CD4-positive, alpha-beta T cell treated with Interferon alpha-2 for 1 hour (primary cell): ENCODE measurements at places on chromosomes 7 and 10.

GRCh38 chr7:125032943-125033342 is 103.3 kb upstream of the POT1 start:
- DNase-seq, result no peak

DNA sequence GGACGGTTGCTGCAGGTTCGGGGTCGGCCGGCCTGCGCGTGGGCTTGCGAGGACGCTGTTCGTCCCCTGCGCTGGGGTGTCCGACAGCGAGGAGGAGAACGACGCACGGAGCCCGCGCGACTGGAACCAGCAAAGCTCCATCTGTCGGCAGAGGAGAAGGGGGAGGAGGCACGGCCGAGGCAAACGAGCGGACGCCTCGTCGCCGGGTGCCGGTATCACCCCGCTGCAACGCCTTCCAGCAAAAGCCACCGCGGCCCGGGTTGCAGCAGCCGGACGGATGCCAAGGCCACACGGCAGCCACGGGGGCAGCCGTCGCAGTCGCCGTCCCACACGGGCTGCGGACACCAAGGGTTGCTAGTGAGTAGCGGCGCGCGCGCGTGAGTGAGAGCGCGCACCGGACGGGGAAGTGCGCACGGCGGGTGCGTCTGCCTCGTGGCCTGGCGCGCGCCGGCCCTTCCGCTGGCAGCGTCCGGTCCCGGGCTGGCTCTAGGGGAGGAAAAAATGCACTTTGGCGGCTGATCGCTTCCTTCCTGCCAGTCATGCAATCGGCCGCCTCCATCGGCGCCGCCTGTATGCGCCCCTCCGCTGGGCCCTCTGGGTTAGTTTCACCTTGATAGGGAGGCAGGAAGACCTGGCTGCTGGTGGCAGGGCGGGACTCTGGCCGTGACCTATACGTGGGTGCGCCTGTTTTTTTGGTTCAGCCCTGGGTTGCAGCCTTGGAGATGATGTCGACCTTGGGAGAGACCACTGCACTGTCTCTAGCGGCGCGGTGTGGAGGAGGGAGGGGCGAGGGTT is 434 bp downstream of the STAMBPL1 start:
- peak; percentile 76 for DNase-seq

DNA sequence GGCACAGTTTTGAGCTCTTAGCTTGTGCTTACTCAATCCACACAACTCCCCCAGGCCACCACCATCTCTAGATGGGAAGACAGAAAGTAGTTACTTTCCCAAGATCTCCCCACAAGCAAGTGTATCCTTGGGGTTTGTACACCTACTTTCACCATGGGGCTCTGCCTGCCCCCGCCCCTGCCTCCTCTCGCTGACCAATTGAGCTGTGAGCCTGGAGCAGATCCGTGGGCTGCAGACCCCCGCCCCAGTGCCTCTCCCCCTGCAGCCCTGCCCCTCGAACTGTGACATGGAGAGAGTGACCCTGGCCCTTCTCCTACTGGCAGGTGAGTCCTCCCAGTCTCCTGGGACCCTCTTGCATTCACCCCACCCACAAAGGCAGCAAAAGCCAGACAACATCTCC is 2.0 kb downstream of the FXYD4 start:
- DNase-seq, result no peak

DNA sequence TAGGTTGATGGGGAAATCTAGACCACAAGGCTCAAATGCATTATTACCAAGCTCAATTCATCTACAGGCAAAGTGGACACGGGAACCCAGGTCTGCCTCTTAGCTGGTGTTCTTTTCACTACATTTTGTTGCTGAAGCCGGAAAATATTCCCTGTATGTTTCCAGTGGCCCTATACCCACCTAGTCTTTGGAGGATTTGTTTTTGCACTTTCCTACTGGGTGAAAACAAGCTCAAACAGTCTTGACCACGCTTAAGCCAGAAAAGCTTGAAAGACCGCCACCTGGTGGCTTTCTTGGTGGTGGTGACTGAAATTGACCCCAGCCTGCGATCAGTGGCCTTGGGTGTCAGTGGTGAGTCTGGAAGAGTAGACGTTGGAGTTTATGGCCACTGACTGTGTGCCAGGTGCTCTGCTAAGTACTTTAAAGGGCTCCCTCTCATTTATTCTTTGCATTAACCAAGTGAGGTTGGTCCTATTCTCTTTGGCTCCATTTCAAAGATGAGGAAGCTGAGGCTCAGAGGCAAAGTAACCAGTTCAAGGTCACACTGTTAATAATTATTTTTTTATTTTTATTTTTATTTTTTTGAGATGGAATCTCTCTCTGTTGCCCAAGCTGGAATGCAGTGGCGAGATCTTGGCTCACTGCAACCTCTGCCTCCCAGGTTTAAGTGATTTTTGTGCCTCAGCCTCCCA is 11.1 kb upstream of the CRTAC1 start:
- DNase-seq, result peak; percentile 27

GRCh38 chr7:3688842-3689241 is 387.8 kb downstream of the SDK1 start:
- no peak for DNase-seq
